ENCODE measurements at places on chromosomes 16 and 17. TPM values are rescaled to one million over a fixed set of nuclear protein-coding genes. Genes with fewer than 3 reads are reported as not detected.

The PRSS27 gene
- total RNA-seq: 1.6 TPM

DNA sequence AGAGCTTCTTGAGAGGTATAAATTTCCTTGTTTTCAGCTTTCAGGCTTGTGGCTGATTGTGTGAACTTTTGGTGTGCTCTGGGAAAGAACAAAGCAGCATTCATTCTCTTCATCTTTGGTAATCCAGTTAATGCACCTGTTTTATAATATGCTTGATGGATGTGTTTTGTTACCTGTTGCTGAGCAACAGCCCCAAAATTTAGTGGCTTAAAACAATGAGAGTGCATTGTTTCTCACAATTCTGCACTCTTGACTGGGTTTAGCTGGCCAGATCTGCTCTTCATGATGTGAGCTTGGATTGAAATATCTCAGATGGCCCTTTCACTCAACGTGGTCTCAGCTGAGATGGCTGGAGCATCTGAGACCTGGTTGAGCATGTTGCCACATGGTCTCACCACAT, 58.7 kb upstream of the NOL11 start:
- DNase-seq: no peak

The OR1E2 gene
- not detected for total RNA-seq

DNA sequence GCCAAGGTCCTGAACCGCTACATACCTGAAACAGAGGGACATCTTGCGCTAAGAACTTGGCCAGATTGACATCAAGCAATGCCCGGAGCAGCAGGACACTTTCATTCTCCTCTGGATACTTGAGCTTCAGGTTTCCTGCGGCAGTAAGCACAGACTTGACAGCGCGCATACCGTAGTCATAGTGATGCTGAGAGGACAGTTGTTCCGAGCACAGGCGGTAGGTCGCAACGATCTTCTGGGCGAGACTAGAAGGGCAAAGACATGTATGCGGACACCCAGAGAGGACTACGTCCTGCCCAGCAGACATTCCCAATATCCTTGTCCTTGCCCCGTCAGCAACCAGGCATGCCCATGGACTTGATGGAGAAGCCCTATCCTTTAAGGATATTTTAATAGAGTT, 112.9 kb downstream of the DNAH3 start:
- DNase-seq: no peak

GRCh38 chr16:61295311-61295710, 740.9 kb downstream of the CDH8 start:
- DNase-seq: no peak

DNA sequence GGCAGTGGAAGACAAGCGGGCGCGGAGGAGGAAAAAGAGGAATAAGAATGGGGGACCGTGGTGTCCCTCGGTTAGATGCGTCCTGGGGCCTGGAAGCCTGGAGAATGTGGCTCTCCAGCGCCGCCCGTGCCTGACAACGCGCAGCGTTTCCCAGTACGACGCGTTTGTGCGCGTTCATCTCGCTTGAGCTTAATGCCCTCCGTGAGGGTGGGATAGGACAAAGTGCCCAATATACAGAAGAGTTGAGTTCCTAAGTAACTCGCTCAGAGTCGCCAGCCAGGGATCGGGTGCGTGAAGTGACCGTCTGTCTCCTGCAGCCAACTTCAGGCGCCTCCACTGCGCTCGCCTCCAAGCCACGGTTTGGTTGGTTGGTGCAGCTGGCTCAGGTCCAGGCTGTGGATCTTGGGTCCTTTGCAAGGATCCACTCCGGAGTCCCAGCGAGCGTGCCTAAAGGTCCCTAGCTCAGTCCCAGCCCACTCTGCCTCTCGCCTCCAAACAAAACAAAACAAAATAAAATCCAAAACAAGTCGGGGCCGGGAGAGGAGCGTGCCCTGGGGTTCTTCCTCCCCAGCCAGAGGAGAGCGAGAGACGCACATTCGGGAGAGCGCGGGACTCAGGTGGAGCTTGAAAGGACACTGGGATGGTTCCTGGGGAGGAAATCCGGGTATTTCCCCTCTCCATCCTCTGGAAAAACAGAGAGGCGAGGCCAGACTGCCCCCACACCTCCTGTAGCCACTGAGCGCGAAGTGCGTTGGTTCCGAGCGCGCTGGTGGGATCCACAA, 974 bp downstream of the GALR2 start:
- peak; percentile 43 for DNase-seq

The CRHR1 gene
- total RNA-seq: not detected

DNA sequence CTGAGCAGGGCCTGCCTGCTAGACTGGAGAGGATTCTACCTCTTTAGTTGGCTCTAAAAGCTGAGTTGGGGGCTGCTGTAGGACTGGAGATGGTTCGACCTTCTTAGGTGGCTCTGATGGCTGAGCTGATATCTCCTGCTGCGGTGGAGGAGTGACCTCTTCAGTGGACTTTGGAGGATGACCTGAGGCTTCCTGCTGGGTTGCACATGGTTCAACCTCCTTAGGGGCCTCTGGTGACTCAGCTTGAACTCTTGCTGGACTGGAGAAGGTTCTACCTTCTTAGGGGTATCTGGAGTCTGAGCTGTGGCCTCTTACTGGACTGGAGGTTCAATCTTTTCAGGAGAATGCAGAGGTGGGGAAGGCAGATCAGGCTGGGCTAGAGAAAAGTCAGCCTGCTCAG, 48.9 kb upstream of the TMEM97 start:
- no peak for DNase-seq

GRCh38 chr16:6081320-6081976, 983.9 kb upstream of the EEF2KMT start:
- peak; percentile 26 for DNase-seq

The METRN gene
- 14.6 TPM for total RNA-seq

DNA sequence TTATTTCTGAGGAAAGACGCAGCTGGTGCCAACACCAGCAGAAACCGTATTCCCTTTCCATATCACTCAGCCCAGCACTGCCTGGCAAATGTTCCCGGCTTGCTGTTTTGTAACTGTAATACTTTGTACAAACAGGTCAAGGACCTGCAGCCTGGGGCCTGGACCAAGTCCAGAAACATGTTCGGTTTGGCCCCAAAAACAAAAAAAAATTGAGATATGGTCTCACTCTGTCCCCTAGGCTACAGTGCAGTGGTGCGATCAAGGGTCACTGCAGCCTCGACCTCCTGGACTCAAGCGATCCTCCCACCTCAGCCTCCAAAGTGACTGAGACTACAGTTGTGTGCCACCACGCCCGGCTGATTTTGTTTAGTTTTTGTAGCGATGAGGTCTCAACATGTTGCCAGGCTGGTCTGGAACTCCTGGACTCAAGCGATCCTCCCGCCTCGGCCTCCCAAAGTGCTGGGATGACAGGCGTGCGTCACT, 1.2 kb downstream of the HAGH start:
- DNase-seq: no peak

GRCh38 chr16:3152027-3152276, 17.1 kb downstream of the ZNF213 start:
- peak; percentile 51 for DNase-seq

The SDK2 gene
- total RNA-seq: 0.12 TPM

GRCh38 chr16:105521-105920, 27.5 kb downstream of the MPG start:
- DNase-seq: no peak

DNA sequence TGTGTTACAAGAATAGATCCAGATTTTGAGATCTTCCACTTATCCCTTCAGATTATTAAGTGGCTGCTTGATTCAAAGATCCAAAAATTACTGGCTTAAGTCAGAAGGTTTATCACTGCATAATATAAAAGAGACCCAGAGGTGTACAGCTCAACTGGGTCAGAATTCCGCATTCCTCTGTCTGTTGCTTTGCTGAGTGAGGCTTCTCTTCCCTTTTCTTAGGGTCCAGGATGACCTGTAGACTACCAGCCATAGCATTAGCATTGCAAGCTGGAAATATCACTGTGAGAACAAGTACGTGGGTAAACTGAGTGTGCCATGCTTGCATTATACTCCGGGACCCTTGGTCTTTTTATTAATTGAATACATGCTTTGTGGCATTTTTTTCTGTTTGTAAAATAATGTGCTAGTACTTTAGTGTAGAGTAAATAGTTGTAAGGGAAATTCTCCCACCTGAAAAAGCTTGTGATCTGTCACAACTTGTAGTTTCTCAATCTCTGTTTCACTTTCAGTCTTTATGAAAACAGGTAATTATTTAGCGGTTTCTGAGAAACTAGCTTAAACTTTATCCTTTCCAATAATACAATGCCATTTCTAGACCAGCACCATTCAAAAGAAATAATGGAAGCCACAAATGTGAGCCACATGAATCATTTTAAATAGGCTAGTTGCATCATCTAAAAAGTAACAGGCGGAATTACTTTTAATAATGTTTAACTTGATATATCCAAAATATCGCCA, 61.6 kb downstream of the TNRC6C start:
- no peak for DNase-seq

DNA sequence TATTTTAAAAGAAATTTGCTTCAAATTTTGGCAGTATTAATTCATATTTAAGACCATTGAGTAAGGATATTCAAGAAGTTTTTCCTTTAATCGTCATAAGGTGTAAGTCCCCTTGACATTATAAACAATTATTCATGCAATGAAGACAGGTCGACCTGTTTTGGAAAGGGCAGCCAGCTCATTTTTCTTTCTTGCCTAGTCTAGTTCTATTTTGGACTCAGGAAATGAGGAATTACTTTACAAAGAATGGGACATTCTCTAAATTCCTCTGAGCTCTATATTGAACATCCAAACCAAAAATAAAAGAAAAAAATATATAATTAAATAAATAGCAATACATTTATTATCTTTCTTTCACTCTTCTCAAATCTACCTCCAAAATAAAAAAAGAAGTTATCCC, 595.6 kb upstream of the KIF2B start:
- DNase-seq: no peak

- no peak for DNase-seq
Observed at GRCh38 chr17:66965801-66966262, 1.3 kb downstream of the CACNG4 start.

The FBXL16 gene
- total RNA-seq: 7.7 TPM

DNA sequence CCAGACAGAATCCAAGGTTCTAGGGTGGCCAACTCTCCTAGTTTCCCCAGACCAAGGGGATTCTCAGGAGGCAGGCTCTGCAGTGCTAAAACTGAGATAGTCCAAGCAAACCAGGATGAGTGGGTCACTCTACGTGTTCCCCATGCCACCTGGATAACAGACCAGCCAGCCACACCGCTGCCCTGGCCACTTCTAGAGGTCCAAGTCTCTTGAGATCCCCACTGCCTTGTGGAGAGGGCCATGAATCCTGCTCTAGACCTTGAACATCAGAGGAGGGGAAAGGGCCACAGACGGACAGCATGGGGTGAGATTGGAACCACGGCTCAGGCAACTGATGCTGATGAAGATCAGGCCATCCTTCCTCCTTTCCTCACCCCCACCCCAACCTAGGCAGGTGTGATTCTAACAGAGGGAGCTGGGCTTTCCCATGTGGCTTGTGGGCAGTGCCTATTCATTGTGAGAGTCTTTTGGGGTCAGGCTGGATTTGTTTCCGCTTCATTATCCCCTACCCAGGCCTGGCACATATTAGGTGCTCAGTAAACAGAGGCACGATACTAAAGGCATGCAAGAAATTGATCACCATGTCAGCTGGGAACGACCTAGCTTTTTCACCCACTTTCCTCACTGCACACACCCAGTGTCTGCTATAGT, 16.8 kb upstream of the TVP23A start:
- DNase-seq: peak; percentile 65

GRCh38 chr17:44793885-44794842, 35.4 kb downstream of the ADAM11 start:
- no peak for DNase-seq

DNA sequence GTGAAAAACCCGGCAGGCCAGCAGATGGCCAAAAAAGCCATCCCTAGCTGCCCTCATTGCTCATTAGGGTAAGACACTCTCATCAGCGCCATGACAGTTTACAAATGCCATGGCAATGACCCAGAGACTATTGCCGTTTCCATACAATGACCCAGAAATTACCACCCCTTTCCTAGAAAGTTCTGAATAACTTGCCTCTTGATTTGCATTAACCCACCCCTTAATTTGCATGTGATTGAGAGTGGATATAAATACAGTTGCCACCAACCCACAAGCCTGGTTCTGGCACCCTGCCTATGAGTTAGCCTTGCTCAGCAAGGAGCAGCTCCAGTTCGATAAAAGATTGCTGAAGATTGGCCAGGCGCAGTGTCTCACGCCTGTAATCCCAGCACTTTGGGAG, 16.1 kb upstream of the C16orf54 start:
- DNase-seq: no peak

GRCh38 chr16:4787627-4788482, at the start of gene SEPTIN12:
SEPTIN12 (minus strand) TSS chr16:4788345; CDS start chr16:4787645, 700 bp downstream.
- DNase-seq: no peak

- DNase-seq: peak; percentile 43
Observed at GRCh38 chr16:8173111-8173644, 417.1 kb downstream of the TMEM114 start.

Measured in activated CD4-positive, alpha-beta memory T cell treated with anti-CD3 and anti-CD28 coated beads for 36 hours (primary cell).